ENCODE measurements at places on chromosomes 4 and X. TPM values are rescaled to one million over a fixed set of nuclear protein-coding genes. Genes with fewer than 3 reads are reported as not detected.

PNMA6A gene
- total RNA-seq, result 0.17 TPM

CXCL1 gene
- 1.1 TPM for total RNA-seq

UGT2B15 gene
- total RNA-seq, result not detected

MAGEA4 gene
- total RNA-seq, result not detected

RNF175 gene
- not detected for total RNA-seq

CLGN gene
- 0.27 TPM for total RNA-seq

DNA sequence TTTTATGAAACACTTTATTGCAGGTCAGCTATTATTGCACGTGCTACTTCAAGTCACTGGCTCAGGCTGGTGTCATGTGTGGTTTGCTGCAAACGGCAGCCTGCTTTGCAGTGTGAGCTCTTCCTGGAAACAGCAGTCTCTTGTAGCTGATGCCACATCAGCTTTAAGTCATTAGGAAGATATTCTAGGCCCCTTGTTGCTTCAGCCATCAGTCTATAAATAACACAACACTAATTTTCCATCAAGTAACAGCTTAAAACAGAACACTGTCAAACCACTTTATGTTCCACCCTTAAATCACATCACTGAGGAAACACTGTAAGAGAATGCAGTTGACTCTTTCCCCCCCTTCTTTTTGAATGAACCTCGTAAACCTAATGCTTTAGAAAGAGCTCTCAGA, 93.8 kb downstream of the GATB start:
- peak; percentile 10 for DNase-seq

- no peak for DNase-seq
Measured at GRCh38 chr4:8403976-8404375, 36.5 kb downstream of the ACOX3 start.

DNA sequence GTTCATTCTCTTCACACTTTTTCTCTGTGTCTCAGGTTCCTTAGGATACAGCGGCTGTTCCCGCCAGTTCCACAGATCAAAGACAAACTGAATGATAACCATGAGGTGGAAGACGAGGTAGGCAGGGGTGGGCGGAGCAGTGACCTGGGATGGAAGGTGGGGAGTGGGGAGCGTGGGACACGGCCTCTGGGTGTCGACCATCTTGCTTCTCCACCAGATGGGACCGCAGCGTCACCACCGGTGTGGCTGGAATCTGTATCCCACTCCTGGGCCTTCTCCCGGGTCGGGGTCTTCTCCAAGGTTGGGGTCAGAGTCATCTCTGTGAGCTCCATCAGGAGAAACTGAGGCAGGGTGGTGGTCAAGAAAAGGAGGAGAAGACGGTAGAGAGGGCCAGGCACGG, 31.2 kb upstream of the IL3RA start:
- DNase-seq, result no peak

DNA sequence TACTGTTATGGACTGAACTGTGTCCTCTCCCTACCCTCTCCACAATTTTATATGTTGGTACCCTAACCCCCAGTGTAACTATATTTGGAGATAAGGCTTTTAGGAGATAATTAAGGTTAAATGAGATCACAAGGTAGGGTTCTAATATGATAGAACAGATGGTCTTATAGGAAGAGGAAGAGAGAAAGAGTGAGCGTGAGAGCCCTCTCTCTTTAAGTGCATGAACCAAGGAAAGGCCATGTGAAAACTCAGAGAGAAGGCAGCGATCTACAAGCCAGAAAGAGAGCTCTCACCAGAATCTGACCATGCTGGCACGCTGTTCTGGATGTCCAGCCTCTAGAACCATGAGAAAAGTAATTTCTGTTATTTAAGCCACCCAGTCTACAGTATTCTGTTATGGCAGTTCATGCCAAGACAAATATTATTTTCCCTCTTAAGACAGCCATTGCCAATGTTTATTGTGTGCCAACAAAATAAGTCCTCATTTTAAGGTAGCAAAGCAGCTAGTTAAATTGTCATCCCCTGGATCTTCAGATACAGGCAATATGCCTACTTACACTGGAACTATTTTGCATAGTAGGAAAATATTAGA, 336.2 kb downstream of the MID1IP1 start:
- DNase-seq, result no peak

DNA sequence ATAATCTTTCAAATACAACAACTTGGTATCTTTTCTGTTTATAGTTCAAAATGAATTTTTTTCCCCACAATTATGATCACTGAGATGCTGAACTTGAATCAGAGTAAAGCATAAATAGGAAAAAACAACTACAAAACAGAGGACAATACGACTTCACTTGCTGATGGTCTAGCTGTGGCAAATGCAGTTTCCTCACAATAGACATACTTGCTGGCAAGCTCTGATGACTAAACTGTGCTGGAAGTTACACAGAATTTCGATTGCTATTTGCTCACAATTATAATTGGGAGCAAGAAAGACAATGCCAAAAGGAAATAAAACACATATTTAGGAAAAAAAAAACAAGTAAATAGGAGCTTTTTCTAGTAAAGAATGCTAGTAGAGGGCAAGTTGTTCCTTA, 14.7 kb downstream of the VEGFC start:
- peak; percentile 48 for DNase-seq

GRCh38 chr4:141065872-141066271, 67.4 kb downstream of the RNF150 start:
- no peak for DNase-seq

DNA sequence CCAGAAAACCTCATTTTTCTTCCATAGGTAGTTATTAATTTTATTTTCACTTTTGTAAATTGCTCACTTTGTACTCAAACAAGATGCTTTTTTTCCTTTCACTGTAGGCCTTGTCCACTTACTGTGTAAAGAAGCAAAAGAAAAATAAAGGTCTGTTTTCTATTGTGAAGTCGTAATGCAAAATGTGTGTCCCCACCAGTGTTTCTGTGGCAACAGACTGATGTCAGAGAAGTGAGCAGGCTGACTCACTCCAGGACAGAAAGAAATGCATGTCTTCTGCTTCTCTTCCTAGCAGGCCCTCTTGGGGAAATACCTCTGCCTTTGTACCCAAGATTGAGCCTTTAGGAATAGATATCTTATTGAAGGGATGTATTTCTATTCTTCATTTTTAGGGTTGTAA, 30.3 kb downstream of the INPP4B start:
- peak; percentile 85 for DNase-seq

- no peak for DNase-seq
Measured at GRCh38 chrX:39716401-39716800, 381.4 kb downstream of the BCOR start.

GRCh38 chrX:21847342-21847741, 7.9 kb downstream of the MBTPS2 start:
- DNase-seq, result no peak

DNA sequence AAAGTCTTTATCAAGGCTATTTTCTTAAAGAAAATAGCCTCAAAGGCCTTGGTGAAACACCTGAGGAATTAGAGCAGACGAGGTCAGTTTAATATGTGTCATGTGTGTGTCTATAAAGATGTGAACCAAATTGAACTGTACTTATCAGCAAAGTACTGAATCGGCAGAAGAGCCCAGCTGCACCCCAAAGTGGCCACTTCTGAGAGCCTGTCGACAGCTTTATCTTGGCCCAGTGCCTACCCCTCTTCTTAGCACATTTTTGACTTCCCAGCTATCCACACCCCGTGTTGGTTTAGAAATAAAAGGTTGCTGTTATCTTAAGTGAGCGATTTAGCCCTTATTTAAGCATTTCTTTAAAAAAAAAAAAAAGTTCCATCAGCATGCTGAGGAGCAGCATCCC, 329.7 kb downstream of the FBXW7 start:
- no peak for DNase-seq

DNA sequence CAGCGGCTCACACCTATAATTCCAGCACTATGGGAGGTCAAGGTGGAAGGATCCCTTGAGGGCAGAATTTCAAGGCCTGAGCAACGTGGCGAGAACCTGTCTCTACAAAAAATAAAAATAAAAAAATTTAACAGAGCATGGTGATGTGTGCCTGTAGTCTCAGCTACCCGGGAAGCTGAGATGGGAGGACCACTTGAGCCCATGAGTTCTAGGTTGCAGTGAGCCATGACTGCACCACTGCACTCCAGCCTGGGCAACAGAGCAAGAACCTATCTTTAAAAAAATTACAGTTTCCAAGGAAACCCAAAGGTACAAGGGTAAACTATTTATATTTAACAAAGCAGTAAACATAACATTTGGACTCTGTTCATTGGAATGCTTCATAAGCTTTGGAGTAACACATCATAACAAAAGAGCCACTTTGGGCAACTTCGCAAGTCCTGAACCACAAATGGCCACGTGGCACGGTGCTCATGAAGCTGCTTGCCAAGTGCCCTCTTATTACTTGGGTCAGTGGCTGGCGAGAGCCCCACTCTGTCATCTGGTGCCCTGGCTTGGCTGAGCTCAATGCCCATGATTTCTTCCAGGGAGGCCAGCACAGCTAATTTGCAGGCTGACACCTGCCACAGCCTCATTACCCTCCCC, 165.6 kb downstream of the SH3KBP1 start:
- no peak for DNase-seq

GRCh38 chrX:124407226-124407625, 60.9 kb downstream of the SH2D1A start:
- DNase-seq, result no peak

DNA sequence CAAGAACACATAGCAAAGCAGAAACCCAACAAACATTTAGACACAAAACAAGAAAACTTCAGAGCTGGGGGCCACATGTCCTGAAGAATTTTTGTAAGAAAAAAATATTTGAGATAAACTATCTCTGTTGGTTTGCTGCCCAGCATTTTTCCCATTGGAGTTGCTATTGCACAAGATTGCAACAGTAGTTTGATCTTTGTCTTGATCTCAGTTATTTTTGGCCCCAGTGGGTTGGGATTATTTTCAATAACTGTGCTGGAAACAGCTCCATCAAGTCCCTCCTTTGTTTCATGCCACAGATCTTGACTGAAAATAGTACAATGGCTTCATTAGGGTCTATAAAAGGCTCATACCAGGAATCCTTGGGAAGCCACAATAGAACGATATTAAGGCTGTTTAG, 103.8 kb upstream of the RAI2 start:
- no peak for DNase-seq

- peak; percentile 21 for DNase-seq
Measured at GRCh38 chrX:11770320-11770719, 12.3 kb downstream of the MSL3 start.

- DNase-seq, result no peak
Measured at GRCh38 chr4:166314902-166315301, 441.9 kb downstream of the TLL1 start.

GRCh38 chr4:185244763-185245162, 35.4 kb downstream of the SNX25 start:
- DNase-seq, result peak; percentile 23

- DNase-seq, result peak; percentile 71
Measured at GRCh38 chr4:168978001-168978700, 31.9 kb downstream of the CBR4 start.

DNA sequence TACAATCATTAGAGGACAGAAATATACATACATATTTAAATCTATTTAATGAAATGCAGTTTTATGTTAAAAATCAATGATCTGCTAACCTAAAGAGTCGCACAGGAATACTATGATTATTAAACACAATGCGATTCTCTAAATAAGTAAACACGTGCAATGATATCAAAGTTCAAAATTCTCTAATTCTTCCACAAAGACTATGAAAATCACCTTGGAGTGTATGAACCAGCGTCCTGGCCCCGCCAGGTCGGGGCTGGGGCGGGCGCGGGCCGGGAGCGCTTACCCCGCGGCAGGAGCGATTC, 608 bp upstream of the FAM200B start:
- no peak for DNase-seq

GRCh38 chrX:138925330-138925729, 213.8 kb upstream of the FGF13 start:
- DNase-seq, result peak; percentile 23

DNA sequence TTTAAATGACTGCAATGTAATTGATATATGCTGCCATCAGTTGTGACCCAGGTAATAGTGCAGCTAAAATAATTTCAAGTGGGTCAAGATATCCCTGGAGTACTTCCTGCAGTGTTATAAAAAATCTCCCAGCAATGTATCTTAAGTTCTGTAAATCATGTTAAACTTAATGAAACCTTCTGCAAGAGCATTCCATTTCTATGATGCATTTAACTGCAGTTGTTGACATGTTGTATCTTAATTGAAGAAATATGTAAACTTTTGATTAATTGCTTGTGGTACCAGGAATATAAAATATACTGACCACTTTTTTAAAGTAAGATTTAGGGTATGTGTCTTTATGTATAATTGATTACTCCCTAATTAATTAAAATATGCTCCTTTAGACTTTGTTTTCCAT, 213.6 kb downstream of the AFF2 start:
- DNase-seq, result no peak

GRCh38 chr4:57550198-57550597, 440.0 kb upstream of the IGFBP7 start:
- no peak for DNase-seq

DNA sequence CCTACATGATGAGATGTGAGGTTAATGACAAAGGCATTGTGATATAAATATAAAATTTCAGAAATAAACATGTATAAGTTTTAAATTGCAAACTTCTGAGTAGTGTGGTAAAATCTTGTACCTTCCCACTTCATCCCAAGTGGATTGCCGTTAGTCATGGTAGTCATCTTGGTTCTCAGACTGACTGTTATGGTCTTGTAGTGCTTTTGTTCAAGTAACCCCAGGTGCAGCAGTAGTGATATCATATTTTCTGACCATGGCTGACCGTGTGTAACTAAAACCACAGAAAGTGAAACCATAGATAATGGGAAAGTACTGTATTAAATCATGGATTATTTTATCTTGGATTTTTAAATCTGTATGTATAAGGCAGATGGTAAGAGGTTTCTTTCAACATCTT, 74.8 kb upstream of the SLIT2 start:
- DNase-seq, result no peak

GRCh38 chr4:139036885-139037284, 21.3 kb downstream of the NOCT start:
- DNase-seq, result no peak

DNA sequence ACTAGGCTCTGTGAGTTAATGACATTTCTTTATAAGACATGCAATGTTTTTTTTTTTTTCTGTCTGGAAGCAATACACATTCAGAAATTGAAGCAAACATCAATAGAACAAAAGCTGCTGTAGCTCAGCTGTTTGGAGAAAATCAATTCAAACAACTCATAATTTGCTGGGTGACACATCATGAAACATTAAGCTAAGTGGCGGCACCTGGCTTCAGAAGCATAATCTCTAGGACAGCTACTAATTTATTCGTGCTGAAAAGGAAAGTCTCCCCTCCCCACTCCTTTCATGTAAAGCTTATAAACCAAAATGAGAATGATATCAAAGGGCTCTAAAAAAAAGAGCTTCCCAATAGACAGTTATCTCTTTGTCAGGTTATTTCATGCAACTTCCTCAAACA, 73.9 kb downstream of the LUZP4 start:
- no peak for DNase-seq
